ENCODE measurements at places on chromosomes 2 and 18.

- DNase-seq: no peak
These were observed 92.2 kb upstream of the KCTD1 start for GRCh38 chr18:26640541-26640940.

- no peak for DNase-seq
These were observed 111.1 kb downstream of the SGPP2 start for GRCh38 chr2:222535477-222535876.

DNA sequence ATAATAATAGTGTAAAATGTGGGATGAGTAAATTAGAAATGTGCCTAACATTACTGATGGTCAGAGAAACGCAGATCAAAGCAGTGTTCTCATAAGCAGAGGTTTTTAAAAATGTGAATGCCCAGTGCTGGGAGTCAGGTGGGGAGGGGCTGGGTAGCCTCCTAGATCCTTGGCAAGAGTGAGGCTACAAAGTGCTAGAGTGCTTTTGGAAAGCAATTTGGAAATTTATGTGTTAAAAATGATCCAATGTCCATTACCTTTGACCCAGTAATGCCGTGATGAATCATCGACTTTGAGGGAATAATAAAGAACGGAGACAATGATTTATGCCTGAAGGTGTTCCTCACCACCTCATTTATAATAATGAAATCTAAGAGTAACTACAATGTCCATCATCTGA, 44.9 kb upstream of the TWIST2 start:
- DNase-seq: no peak

DNA sequence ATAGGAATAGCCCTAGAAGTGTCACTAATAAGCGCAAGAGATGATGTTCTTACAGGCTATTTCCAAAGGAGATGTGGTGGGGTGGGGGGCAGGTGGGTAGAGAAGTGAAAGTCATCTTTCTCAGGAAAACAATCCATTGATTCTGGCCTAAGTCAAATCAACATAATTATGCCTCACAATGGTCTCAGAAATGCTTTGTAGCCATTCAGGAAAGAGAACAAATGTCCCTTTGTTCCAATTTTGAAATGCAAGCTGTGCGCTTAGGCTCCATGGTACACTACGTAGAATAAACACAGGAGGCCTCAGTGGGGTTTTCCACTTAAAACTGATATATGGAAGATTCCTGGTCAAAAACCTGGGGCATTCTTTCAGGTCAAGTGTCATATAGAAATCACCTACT, 529.9 kb upstream of the KLHL29 start:
- DNase-seq: no peak

DNA sequence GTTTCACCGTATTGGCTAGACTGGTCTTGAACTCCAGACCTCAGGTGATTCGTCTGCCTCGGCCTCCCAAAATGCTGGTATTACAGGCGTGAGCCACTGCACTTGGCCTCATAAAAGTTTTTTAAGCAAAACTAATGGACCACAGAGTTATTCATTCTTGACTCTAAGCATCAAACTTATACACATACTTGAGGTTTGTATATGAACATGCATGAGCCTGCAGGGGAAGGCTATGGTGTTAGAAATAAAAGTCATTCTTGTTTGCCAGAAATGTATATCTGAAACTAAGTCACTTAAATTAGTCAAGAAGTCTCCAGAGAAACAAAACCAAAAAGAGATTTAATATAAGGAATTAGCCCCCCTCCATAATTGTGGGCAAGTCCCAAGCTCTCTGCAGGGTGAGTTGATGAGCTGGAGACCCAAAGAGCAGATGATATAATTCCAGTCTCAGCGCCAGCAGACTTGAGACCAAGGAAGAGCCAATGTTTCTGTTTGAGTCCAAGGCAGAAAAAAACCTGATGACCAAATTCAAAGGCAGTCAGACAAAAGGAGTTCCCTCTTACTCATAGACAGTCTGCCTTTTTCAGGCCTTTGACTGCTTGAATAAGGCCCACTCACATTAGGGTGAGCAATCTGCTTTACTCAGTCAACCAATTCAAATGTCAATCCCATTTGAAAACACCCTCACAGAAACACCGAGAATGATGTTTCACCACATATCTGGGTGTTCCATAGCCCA, 69.0 kb upstream of the DSG1 start:
- DNase-seq: no peak

- DNase-seq: no peak
These were observed 37.5 kb downstream of the NR4A2 start for GRCh38 chr2:156294945-156295580.

DNA sequence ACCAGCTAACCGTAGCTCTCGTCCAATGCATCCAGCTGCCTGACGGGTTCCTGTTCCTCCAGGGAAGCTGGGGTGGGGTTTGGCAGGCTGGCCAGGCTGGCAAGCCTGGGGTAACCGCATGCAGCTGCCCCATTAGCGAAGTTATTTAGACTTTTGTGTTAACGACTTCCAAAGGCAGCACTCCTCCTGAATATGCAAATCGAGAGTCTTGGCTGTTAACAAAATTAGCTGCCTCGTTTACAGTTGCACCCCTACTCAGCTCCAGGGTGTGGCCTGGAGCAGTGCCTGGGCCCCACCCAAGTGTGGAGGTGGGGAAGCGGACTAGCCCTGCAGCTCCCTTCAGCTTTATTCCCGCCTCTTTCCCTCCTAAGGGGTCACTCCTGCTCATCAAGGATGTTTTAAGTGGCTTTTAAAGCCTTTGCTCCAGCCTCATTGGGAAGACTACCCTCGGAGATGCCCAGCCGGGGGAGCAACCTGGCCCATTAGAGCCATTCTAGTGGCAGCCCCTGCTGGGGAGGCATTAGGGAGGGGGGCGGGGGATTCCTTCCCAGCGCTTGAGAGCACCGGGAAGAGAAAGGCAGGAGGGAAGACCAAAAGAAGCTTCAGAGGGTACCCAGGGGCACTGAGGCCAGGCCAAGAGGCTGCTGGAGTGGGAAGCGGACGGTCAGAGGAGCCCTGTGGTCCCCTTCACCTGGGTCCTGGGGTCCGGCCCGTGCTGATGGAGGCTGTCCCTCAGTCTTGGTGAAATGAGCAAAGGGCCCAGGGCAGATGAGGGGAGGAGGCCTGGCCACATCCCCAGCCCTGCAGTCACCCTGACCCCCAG, 204.1 kb downstream of the CELF4 start:
- no peak for DNase-seq

DNA sequence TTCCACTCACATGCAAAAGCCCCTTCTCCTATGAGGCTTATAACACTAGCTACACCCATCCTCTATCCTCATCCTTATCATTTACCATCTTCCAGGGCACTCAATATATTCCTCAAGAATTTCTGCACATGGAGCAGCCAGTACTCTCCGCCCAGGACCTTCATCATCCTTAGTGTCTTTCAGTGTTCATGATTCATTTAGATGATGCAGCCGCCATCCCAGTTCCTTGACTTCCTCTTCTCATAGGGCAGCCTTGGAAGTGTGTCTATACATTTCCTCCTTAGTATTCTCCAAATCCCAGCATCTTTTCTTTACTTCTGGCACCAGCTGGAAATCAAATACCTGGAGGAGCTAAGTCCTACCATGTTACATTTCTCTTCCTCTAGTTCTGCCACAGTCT, 3.0 kb upstream of the ITSN2 start:
- no peak for DNase-seq

GRCh38 chr2:148306027-148306426, 285.1 kb downstream of the MBD5 start:
- no peak for DNase-seq

Data from activated effector memory CD4-positive, alpha-beta T cell treated with Interleukin-2 at 50 U/mL for 16 hours (primary cell).